ENCODE measurements at places on chromosomes 5 and 9.

- no peak for DNase-seq
Measured at GRCh38 chr9:71758785-71759184, 9.5 kb downstream of the CEMIP2 start.

DNA sequence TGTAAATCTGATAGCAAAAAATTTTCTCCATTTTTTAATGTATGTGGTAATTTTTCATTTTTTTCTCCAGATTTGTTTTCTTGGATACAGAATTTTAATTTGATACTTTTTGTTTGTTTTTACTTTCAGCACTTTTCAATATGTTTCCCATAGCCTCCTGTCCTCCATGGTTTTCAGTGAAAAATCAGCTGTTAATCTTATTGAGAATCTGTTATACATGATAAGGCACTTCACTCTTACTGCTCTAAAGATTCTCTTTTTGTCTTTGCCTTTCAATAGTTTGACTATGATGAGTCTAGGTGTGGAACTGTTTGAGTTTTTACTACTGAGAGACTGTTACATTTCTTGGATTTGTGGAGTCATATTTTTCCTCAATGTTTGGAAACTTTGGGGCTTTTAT, 455.7 kb upstream of the NUDT12 start:
- DNase-seq, result no peak

GRCh38 chr9:88676644-88677043, 141.7 kb downstream of the NXNL2 start:
- no peak for DNase-seq

- no peak for DNase-seq
Measured at GRCh38 chr9:84573083-84573482, 96.4 kb upstream of the NTRK2 start.

Measured in CD4-positive, CD25-positive, alpha-beta regulatory T cell (primary cell).